Activated B cell treated with CpG ODN at 0.5 μM for 24 hours (primary cell): ENCODE measurements at places on chromosomes 7 and 10.

DNA sequence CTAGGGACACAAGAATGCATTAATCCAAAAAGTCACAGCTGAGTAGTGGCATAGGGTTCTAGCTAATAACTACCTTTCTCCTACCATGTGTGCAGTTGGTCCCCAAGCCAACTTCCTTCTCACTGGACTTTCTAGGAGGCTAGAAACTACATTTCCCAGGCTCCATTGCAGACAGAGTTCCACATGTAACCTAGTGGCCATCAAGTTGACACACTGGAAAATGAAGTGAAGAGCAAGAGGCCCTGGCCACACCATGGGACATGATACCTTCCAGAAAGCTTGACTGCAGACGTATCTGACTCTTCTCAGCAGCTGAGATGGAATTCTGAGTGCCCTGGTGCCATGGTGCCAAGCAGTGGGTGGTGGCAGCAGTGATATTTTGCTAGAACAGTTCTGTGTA lies 49.8 kb upstream of the TMEM273 start:
- DNase-seq = no peak

DNA sequence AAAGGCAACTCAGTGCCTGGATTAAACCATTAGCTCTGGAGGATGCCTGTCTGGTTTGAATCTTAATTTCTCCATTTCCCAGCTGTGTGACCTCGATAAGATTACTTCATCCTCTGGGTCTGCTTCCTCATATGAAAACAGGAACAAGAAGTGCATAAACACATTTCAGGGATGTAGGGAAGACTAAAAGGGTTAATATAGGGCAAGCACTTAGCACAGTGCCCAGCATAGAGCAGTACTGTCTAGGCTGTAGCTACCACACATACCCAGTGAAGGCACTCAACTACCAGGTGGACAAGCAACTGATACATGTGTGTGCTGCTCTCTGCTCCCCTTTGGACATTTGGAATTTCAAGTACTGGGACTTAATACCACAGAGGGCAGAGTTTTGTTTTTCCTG lies 85.4 kb downstream of the KCNMA1 start:
- DNase-seq = no peak

GRCh38 chr10:78327778-78328591 lies 294.3 kb downstream of the RPS24 start:
- DNase-seq = no peak

- DNase-seq = no peak
Measured at GRCh38 chr7:111364413-111364812, 197.9 kb downstream of the IMMP2L start.

DNA sequence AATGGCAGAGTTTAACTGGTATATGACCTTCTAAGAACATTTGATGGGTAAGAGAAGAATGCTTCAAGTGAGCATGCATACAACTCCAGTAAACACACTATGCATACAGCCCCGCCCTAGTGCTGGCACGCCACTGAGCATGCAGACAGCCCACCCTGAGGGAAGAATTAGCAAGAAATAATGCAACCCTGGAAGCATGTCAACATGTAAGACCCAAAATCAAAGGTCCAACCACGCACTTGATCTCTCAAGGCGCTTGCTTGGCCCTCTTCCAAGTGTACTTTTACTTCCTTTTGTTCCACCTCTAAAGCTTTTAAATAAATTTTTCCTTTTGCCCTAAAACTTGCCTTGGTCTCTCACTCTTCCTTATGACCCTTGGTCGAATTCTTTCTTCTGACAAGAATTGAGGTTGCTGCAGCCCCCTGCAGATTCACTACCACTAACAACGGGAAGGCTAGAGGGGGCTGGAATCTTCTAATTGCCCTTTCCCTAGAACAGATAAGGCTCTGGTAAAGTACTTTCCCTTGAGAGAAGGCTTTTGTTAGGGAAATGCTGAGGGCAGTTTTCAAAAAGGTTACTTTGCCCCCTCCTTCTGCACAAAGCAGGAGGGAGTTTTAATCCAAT lies 3.4 kb downstream of the FAM24B start:
- no peak for DNase-seq

DNA sequence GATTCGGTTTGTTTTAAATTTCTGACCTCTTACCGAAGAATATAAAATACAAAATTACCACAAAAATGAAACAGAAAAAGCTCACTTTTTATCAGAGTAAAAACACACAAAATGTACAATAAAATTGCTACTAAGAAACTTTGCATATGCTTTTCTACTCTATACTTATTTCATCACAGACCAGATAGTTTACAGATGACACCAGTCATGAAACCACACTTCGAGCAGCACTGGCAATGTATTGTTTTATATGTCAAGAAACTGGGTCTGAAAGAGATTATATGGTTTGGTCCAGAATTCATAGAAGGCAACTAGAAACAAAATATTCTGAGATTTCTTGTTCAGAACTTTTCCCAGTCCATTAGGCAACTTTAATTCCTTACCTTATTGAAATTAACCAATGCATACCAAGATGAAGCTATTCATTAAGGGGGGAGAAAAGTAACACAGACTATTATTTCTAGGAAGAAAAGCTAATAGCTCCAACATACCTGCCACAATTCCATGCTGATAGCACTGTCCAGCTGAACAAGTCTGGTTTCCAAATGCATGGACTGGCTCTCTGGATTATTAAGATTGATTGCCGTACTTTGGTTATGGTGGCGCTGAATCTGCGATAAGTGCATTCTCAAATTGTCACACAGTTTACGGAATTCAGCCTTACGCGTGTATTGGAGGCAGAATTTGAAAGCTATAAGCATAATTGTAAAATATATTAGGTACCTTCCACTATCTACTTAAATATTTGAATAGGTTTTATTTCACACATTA lies 10.0 kb downstream of the EIF3A start:
- DNase-seq = no peak

GRCh38 chr10:127875916-127876315 lies 16.8 kb downstream of the CLRN3 start:
- DNase-seq = no peak

GRCh38 chr7:79529881-79530235 lies 76.4 kb upstream of the MAGI2 start:
- DNase-seq = no peak

- no peak for DNase-seq
Measured at GRCh38 chr7:106618480-106618879, 42.5 kb downstream of the CCDC71L start.

DNA sequence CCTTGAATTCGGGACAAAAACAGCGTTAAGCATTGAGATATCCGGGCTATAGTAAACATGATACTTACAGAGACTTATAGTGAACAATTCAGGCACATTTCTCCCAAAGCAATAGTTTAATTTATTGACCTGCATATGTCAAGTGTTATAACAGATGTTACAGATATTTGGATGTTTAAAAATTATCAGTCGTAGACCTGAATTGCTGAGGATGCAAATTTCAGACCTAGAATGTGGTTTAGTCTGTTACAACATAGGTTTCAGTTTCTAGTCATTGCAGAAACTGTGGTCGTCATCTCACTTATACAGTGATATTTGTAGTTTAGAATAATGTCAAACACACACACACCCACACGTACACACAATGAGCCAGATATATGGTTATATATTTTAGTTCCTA lies 85.2 kb downstream of the VTI1A start:
- DNase-seq = no peak

DNA sequence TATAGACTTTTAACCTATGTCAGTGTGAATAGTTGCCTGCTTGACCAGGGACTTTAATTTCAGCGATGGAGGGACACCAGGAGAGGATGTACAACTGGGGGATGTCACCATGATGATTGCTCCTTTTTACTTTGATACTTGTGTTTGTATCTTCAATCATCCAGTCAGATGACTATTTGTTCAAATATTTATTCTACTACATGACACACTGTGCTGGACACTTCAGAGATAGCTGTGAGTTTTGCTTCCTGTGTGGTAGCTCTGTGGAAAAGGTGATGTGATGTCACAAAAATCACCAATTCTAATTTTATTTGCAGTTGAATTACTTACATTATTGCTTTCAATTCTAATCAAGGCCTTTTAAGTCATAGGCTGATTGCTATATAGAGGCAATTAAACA lies 62.7 kb upstream of the CREB5 start:
- DNase-seq = no peak

DNA sequence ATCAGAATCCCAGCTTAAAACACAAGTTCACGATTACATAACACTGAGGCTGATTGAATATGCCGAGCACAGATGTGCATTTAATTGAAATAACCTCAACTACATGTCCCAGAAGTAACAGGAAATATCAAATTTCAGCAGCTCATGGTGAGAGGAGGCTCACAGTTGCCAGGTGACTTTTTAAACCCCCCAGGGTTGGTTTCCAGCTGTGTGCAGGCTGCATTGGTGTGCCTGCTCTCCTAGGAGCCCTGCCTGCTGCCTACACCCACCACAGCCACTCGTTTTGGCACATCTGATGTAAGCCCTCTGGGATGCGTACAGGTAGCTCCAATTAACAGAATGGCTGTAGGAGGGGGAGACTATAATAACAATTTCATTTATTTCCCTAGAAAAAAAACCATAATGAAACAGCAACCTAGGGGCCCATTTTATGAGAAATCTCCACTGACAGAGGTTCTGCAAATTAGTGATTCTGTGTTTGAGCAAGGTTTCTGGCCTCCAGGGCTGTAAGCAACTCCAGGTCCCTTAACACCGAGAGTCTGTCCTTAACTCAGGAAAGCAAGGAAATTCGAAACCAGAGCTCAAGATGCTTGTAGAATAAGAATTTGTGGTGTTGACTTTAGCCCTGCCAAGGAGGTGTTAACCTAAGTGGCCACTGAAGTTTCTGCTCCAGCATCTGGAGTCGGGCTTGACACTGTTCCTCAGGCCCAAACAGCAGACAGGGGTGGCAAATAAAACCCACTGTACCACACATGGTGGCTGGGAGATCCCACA lies 161.9 kb downstream of the BMPER start:
- DNase-seq = no peak

DNA sequence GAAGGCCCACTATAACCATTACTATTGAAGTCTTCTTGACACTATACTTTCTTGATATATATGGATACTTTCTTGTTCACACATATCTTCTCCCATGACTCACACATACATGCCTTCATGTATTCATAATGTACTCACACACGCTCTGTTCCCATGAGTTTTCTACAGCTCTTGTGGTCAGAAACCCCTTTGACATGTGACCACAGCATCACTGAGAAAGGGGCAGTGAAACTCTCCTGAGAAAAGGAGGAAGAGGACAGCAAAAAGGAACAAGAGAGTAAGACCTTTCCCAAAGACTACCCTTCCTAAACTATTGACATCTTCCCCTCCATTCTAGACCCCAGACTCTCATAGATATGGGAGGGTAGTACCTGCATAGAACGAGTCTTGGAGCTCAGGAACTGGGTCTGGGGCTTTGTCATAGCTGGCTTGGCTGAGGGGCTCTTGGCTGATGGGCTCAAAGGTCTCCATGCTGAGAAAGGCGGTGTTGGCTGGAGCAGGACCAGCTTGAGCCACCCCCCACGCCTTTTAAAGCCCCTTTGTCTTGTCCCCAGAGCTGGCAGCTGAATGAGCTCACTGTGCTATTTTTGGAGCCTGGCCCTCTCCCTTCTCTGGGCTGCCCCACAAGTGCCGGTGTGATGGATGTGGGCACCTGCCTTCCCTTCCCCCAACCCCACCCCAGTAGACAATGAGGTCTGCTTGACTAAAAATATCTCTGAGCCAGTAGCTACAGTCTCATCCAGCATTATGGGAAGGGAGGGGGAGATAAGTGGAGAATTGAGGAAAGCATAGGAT lies 5.1 kb downstream of the SYNPO2L start:
- no peak for DNase-seq

DNA sequence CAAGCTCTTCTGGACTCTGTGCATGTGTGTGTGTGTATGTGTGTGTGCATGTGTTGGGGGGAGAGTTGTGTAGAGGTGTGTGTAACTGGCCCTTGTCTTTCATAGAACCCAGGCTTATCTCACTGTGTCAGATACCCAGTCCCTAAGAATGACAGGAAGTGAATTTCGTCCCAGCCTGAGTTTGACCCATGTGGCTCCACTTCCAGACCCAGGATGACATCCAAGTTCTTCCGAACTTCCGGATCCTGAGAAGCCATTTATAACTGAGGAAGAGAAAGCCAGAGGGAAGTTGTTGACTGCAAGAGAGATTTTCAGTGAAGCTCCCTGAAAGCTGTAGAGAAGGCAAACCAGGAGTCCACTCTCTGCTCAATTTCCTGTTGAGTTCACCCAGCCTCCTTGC lies 53.2 kb downstream of the ADRB1 start:
- no peak for DNase-seq

DNA sequence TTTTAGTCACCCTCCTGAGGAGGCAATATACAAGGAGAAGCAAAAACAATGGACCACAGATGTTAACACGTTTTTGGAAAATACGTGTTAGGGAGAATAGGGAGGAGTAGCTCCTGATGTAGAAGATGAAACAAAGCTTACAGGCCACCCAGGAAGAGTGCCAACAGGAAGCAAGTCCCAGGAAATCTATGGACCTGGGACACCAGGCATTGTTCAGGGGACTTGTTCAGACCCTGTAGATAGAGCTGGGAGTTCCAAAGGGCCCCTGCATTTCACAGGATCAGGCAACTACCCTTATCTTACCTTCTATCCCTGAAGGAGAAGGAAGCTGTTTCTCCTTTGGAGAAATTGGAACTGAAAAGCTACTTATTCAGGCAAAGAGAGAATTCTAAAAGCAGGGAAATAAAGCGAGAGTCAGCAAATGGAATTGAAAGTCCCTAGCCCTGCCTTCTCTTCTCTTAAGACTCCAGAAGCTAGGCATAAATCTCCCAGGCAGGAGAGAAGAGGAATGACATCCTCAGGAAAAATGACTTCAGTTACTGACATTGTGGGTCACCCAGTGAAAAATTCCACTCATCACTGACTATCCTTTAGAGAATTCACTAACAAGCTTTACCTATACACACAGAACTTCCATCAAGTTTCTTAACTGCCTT lies 77.7 kb upstream of the FAM3C start:
- DNase-seq = no peak

DNA sequence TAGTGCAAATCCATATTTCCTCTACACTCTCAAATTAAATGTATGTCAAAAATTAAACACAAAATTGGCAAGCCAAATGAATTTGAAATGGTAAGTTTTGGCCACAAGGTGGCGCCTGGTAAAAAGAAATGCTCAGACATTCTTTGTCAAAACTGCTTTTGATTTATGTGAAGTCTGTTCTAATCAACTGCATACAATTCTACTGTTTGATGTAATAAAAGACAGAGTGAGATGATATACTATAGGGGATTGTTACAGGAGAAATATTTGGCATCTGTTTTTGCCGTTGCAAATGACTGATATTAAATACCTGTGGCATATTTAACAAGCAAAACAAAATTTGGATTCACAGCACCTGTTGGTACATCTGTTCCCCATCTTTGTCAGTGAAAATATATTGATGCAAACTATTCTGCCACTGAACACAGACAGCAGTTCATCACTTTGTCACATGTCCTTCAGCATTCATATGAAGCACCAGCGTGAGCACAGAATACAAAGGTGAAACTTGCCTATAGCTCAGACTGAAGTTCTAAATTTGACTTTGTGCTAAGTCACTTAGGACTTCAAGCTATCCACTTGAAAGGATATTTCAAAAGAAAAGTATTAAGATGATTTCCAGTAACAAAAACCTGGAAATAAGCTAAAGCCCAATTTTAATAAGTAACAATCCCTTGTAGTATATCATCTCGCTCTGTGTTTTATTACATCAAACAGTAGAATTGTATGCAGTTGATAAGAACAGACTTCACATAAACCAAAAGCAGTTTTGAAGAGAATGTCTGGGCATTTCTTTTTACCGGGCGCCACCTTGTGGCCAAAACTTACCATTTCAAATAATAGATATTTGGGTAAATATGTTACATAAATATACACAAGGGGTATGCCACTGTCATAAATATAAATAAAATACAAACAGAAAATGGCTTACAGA lies 10.2 kb upstream of the CH25H start:
- DNase-seq = peak; percentile 20

- no peak for DNase-seq
Measured at GRCh38 chr7:115924411-115924810, 106.2 kb downstream of the TFEC start.

GRCh38 chr10:14579405-14579804 lies 195.3 kb downstream of the FAM107B start:
- no peak for DNase-seq
